ENCODE measurements at places on chromosomes 7 and 10.

- DNase-seq = no peak
Observed at GRCh38 chr7:97187067-97187466, 69.6 kb downstream of the SDHAF3 start.

GRCh38 chr7:121957626-121958025 is 84.7 kb downstream of the PTPRZ1 start:
- no peak for DNase-seq

DNA sequence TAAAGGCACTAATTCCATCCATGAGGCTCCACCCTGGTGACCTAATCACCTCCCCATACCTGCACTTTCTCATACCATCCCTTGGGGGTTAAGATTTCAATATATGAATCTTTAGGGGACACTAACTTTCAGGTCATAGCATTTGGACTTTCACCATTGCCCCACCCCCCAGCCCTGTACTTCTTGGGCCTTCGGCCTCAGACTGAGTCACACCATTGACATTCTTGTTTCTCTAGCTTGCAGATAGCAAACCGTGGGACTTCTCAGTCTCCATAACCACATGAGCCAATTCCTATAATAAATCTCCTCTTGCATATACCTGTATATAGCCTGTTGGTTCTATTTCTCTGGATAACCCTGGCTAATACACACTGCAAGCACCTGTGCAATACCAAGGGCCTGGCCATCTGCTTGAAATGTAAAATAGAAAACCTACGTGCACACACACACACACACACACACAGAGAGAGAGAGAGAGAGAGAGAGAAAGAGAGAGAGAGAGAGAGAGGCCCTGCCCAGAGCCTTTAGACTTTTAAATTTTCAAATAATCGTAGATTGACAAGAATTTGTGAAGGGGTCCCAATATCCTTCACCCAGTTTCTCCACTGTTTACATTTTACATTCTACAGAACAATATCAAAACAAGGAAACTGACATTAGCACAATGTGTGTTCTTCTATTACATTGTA is 25.3 kb downstream of the ANXA8 start:
- DNase-seq = no peak

DNA sequence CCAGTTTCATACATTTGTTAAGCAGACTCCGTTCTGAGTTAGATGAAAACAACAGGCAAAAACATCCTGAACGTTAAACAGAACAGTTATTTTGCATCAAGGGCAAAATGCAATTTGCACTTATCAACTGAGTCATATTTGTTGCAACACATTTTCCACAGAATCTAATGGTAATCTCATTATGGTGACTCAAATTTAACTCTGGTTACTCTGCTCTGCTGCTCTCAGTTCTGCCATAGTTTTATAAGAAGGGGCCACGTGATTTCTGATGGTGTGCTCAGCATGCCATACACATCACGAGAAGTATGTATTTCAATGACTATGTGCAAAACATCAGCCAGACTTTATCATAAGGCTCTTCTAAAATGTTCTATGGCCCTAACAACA is 148.8 kb downstream of the CHCHD3 start:
- DNase-seq = no peak

DNA sequence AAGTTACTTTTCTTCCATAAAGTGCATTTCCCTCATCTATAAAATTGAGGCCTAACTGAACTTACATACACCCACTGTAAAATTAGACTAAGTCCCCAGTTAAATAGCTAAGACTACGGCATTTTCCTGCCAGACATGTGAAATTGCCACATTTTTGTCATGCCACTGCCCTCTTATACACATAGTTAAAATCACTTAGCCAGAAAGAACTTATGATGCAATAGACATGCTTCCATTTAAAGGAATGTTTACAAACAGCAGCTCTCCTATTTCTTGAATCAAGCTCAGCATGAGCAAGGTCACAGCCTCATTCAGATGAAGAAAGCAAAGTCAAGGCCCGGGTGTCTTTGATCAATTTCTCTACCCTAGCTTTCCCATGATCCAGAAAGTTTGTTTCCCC is 175.7 kb downstream of the LRRN3 start:
- no peak for DNase-seq

GRCh38 chr7:41816111-41816510 is 113.2 kb upstream of the INHBA start:
- no peak for DNase-seq

- no peak for DNase-seq
Observed at GRCh38 chr10:5832946-5833345, 19.7 kb upstream of the GDI2 start.

DNA sequence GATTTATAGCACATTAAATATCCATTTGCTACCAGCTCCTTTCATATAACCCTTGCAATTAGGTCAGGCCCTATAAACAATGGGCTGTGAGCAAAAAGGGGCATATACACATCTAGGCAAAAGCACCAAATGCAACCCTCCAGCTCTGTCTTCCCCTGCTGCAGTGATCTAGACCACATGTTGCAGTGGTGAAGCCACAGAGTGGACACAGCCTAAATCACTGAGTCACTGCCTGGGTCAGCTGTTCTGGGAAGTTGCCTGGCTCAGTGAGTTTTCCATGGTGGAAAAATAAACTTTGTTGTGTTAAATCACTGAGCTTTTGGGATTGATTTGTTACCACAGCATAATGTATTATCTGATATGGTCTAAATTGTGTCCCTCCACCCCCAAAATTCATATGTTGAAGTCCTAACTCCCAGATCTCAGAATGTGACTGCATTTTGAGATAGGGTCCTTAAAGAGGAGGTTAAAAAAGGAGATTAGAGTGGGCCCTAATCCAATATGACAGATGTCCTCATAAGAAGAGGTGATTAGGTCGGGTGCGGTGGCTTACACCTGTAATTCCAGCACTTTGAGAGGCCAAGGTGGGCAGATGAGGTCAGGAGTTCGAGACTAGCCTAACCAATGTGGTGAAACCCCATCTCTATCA is 70.4 kb downstream of the ZFAND4 start:
- DNase-seq = no peak

- no peak for DNase-seq
Observed at GRCh38 chr7:51009716-51010496, 227.2 kb upstream of the GRB10 start.
